ENCODE measurements at places on chromosomes 6 and 20.

GRCh38 chr20:32599783-32600340 lies 14.7 kb upstream of the NOL4L start:
- DNase-seq, result no peak

GRCh38 chr6:31597006-31597405 lies 4.2 kb upstream of the NCR3 start:
- DNase-seq, result peak; percentile 38

DNA sequence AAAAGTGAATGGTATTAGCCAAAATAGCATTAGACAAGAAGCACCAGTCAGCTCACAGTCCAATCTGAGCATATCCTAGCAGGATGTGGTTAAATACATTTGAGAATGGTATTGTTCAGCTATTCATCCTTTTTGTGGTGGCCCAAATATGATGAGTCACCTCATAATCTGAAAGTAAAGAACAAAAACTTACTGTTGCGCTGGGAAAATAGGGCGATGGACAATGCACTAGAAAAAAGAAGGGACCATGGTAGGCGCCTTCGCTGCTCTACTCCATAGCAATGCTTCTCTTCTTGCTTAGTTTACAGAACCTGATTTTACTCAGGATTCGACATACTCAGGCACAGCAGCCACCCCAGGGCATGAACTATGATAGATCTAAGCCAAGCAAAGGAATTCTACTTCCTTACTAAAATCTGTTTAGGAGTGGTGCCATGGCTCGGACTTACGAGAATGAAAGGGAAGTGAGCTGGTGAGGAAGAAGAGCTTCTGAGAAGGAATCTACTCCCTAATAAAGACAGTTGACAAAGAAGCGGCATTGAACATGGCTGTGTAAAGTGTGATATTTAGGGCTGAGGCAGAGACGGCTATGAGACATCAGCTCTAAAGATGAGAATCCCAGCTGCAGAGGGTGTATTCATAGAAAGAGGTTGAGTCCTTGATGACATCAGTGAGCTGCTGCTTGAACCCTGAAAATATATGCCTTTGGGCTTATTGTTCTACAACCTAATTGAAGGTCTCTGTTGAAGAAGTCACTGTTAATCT lies 16.6 kb upstream of the FBXO9 start:
- DNase-seq, result peak; percentile 90

GRCh38 chr6:53581856-53582255 lies 37.0 kb upstream of the GCLC start:
- no peak for DNase-seq

DNA sequence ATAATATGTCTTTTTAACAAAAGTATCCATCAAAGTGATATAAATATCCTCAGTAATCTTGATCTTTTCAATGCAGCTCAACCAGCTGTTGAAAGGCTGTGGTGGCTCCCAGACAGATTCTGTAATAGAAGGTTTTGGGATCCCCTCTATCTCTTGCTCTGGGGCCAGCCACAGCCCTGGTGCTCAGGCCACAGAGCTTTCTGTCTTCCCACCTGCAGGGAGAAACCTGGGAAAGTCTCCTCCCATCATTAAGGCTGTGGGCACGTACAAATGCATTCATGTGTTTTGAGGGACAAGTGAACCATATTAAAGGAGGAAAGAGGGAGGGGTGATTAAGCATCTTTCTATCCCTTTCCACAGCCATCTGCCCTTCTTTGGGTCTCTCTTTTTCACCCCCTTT lies 183.1 kb downstream of the PRDM13 start:
- DNase-seq, result no peak

DNA sequence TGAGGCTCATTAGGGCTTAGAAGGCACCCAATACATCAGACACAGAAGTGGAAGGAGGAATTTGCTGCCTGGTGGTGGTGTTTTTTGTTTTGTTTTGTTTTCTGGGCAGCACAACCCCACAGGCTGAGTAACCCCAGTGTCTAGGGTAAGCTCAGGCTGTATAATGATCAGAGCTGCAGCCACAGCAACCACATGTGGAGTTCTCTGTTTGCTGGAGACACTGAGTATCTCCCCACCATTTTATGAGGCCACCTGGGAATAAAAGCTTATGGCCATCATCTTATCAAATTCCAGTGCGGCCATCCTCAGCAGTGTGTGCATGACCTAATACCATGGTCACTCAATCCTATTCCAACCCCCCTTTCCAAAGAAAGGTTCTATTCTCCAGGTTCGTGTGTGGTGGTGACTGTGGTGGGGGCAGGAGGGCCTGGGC lies 3.4 kb upstream of the DLL1 start:
- DNase-seq, result no peak

DNA sequence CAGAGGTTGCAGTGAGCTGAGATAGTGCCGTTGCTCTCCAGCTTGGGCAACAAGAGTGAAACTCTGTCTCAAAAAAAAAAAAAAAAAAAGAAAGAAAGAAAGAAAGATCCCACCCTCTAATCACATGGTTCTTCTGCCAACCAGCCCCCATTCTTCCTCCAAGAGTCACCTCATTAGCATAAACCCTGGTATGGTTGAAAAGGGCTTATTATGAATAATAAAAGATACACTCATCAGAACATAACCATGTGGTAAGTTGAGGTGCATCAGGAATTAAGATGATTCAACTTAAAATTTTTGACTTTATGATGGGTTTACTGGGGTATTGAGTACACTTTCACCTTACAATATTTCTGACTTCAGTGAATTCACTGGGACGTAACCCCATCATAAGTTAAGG lies 793 bp upstream of the TRIM40 start:
- DNase-seq, result no peak

- DNase-seq, result no peak
Observed at GRCh38 chr20:4267242-4267641, 251.9 kb upstream of the RNF24 start.

DNA sequence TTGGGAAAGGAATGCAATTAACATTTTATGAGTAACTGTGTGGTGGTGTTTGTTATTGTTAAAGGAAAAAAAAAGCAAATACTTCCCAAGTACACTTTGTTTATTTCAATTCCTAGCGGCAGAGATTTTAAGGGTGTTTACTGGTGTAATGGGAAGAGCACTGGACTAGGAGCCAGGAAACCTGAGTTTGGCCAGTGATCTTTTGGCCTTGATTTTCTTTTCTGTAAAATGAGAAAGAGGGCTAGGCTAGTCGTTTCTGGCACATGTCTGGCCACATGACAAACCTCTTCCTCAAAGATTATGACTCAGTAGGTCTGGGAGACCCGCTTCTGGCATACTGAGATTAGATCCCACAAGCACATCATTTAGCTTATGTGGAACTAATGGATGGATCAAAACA lies 428.1 kb upstream of the NOX3 start:
- peak; percentile 31 for DNase-seq

GRCh38 chr6:118776607-118777549 lies 117.1 kb upstream of the ASF1A start:
- DNase-seq, result peak; percentile 80

DNA sequence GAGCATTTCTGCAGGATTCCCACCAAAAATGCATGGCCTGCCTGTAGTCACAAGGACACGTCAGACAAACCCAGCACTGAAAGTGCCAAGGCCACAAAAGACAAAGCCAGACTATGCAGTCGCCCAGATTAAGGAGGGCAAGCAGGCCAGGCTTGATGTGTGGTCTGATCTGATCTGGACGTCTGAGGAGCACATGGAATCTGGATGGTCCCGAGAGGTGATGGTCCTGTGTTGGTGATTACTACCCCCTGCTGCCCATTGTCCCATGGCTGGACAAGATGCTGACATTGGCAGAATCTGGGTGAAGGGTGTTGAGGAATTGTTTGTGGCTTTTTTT lies 17.1 kb downstream of the NPEPL1 start:
- DNase-seq, result no peak

- no peak for DNase-seq
Observed at GRCh38 chr6:70282919-70283461, 19.9 kb downstream of the COL9A1 start.

- peak; percentile 2 for DNase-seq
Observed at GRCh38 chr6:31304683-31305082, 32.8 kb upstream of the HLA-C start.

- no peak for DNase-seq
Observed at GRCh38 chr6:149045404-149045803, 272.1 kb upstream of the TAB2 start.

- DNase-seq, result no peak
Observed at GRCh38 chr6:88455317-88455716, 289.2 kb upstream of the CNR1 start.

GRCh38 chr6:5054245-5054873 lies 30.8 kb upstream of the PPP1R3G start:
- DNase-seq, result peak; percentile 83

- no peak for DNase-seq
Observed at GRCh38 chr6:37170273-37171200, 585 bp downstream of the PIM1 start.

- DNase-seq, result no peak
Observed at GRCh38 chr20:57396212-57396983, 5.2 kb downstream of the RBM38 start.

DNA sequence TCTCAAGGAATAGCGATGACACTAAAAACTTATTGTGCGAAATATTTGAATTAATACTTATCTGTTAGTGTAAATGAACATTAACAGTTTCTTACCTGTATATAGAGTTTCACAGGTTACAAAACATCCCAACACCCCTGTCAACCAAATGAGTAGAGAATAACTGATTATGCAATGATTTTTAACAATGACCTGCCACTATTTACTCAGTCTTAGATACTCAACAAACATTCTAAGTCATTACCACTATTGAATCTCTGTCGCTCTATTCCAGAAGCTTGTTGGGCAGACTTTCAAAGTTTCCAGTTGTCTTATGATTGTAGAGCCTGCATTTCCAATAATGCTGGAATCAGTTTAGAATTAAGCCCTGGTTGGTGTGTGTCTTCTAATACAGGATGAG lies 85.5 kb downstream of the RNF182 start:
- DNase-seq, result no peak

DNA sequence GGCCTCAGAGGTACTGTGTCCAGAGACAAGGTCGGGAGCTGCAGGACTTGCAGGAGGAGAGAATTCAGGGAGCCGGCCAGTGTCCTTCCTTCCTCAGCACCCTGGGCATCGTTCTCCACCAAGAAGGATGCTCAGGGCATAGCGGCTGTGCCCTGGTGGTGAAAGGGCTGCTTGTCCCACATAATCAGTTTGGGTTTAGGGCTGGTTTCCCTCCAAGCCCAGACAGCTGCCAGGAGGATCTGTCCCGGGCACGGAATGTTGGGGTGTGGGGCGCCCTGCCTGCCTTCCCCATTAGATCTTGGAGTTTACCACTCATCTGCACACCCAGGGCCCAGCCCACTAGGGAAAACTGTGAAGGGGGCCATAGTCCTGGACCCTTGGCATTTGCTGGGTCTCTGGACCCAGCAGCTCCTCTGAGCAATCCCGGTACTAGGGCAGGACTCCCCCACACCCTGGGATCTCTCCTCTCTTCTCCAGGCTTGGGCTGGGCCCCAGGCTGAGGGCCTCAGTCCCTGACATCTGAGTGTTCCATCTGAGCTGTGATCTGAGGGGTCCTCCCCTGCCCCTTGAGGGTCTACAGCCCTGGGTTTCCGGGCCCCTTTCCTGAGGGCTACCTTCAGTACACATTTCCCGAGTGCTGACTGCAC lies 18.6 kb upstream of the SPDEF start:
- no peak for DNase-seq

- no peak for DNase-seq
Observed at GRCh38 chr6:109197061-109197460, 101.8 kb downstream of the CEP57L1 start.

DNA sequence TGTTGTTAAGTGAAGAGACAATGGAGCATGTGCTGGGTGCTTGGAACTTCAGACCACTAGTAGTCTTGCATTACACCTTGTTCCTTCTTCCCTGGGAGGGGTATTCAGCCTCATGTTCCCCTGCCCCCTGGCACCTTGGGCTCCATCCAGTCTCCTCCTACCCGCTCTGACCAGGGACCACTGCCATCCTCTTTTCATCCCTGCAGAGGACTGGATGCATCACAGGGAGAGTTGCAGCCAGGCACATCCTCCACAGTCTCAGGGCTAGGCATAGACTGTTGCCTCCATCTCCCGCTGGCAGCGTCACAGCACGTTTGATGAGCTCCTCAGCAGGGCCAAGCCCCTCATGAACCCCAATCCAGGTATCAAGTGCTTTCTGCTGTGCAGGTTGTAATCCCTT lies 1.3 kb upstream of the TAAR8 start:
- DNase-seq, result no peak

GRCh38 chr6:147922799-147923198 lies 414.3 kb downstream of the SAMD5 start:
- no peak for DNase-seq

GRCh38 chr6:65545920-65546319 lies 161.1 kb downstream of the EYS start:
- peak; percentile 0 for DNase-seq

- DNase-seq, result peak; percentile 15
Observed at GRCh38 chr20:17761604-17762003, 61.8 kb downstream of the BANF2 start.

GRCh38 chr20:33433465-33434234 lies 9.9 kb downstream of the SNTA1 start:
- DNase-seq, result no peak
